ENCODE measurements at places on chromosomes 3 and 15. TPM values are rescaled to one million over a fixed set of nuclear protein-coding genes. Genes with fewer than 3 reads are reported as not detected.
A peak's percentile ranks its signal among the peaks of the same experiment; 100 is the strongest.

GRCh38 chr15:74541494-74542165 is 610 bp downstream of the ARID3B start:
- peak; percentile 66 for DNase-seq

DNA sequence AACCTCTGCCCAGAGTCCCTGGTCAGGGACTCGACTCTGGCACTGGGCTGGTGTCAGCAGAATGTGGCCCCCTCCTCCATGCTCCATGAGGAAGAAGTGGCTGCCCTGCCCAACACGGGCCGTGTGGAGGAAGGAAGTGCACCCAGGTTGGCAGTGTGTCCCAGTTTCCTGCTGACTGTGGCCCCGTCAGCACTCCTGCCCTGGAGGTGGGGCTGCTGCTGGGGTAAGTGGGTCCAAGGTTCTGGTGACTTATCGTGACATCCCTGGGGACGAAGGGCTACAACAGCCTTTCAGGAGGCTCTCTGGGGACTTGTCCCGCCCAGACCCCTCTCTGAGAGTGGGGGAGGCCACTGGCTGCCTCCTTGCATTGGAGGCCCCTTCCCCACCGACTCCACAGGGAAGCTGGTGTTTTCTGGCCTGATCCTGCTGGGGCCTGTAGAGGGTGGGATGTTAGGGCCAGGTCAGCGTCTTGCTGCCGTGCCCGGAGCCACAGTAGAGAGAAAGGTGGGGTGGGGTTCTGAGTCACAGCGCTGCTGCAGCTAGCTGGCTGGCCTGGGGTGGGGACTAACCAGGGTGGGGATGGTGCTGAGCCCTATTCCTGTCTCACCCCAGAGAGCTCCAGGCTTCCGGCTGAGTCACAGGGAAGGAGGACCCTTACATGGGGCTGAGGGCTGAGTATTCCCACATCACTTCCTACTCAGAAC is 10.5 kb downstream of the SEMA4B start:
- DNase-seq: no peak

GRCh38 chr3:171965067-171965712 is 74.2 kb upstream of the FNDC3B start:
- DNase-seq: no peak

- no peak for DNase-seq
Measured at GRCh38 chr15:59237924-59238331, 31.3 kb downstream of the LDHAL6B start.

DNA sequence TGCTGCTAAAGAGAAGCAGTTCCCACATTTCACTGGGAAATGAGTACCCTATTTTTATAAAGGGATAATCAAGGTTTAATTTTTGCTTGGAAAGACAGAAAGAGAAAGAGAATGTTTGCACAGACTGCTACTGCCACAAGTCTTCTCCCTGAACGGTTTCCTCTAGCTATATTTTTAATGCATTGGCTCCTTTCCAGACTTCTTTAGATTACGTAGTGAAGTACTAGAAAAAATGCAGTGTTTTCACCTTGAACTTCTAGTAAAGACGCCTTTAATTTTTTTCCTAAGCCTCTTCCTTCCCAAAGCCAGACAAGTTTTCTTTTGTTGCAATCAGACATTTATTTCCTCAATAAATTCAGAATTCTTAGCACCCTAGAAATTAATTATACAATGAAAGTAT is 248.3 kb upstream of the CCDC54 start:
- DNase-seq: no peak

GRCh38 chr15:90547540-90547939 is 17.8 kb downstream of the CRTC3 start:
- no peak for DNase-seq

- no peak for DNase-seq
Measured at GRCh38 chr3:59280113-59280512, 230.3 kb upstream of the CFAP20DC start.

Gene CLDN11
- total RNA-seq: 0.42 TPM

Gene GPR62
- not detected for total RNA-seq

GRCh38 chr3:147132168-147132567 is 274.2 kb downstream of the ZIC4 start:
- DNase-seq: no peak

DNA sequence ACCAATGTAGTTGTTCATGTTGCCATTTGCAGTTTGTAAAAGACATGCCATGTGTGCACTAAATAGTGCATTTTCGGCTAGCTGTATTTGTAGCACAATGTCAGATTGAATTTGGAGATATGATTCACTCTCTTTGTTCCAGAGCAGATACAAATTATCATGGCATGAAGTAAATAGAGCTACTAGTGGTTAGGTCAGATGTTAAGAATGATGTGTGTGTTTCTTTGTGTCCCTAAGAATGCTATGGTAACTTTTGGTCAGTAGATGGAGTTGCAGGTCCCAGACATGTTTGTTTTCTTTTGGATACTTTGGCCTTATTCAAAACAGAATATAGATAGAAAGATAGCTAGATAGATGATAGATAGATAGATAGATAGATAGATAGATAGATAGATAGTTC is 595.8 kb downstream of the NLGN1 start:
- DNase-seq: no peak

GRCh38 chr3:184321666-184322065 is 7.3 kb downstream of the EIF4G1 start:
- no peak for DNase-seq

Gene SLC24A5
- total RNA-seq: not detected

- no peak for DNase-seq
Measured at GRCh38 chr3:108062051-108062450, 28.8 kb downstream of the CD47 start.

DNA sequence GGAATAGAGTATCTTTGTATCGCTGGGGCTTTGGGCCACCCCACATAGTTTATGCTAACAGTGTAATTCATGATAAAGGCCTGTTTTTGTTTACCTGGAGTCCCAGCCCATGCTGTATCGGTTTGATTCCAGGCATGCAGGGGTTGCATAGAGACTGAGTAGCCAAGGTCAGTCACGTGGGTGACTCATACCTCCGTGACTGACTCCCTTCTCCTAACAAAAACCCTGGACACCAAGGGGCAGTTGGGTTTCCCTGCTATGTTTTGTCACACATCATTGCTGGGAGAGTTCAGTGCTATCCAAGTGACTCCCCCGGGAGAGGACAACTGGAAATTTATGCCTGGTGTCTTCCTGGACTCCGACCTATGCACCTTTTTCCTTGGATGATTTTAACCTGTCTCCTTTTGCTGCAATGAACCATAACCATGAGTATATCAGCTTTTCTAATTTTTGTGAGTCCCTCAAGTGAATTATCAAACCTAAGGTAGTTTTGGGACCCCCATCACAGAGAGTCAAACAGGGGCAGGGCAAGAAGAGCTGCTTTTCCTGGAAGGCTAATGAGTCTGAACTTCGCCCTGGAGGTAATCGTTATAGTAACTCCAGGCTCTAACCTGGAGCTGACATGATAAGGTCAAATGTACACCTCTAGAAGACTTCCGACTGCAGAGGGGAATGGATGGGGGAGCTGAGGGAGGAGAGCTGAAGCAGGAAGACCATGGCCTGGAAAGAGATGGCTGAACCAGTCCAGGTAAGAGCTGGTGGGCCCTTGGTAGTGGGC is 57.0 kb downstream of the SRGAP3 start:
- no peak for DNase-seq

Gene CPNE9
- not detected for total RNA-seq

DNA sequence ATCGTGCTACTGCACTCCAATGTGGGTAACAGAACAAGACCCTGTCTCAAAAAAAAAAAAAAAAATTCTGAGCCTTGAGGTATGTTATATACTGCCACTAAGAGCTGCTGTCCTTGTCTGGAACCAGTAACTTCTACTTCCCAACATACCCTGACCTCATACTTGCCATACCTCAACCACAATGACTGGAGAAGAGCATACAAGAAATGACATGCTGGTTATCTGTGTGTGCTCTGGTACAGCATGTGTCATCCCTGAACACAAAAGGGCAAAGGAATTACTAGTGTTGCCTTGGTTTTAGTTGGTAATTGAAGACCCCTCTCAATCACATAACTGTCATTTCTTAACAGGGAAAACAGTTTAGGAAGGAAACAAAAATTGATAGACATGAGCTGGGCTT is 54.5 kb downstream of the MRPS25 start:
- DNase-seq: no peak
